Naive thymus-derived CD8-positive, alpha-beta T cell (primary cell): ENCODE measurements at places on chromosomes 4 and X. TPM values are rescaled to one million over a fixed set of nuclear protein-coding genes. Genes with fewer than 3 reads are reported as not detected.

- H3K27me3 ChIP-seq = no peaks in the 10 kb centered on the region
- H3K36me3 ChIP-seq = no peaks in the 10 kb centered on the region
- no peak for DNase-seq
- H3K4me3 ChIP-seq = no peak overlapping the region
- no peaks in the 10 kb centered on the region for H3K4me1 ChIP-seq
- no peak overlapping the region for H3K27ac ChIP-seq
These were observed 177.4 kb downstream of the PALLD start for GRCh38 chr4:168674077-168674747.

DNA sequence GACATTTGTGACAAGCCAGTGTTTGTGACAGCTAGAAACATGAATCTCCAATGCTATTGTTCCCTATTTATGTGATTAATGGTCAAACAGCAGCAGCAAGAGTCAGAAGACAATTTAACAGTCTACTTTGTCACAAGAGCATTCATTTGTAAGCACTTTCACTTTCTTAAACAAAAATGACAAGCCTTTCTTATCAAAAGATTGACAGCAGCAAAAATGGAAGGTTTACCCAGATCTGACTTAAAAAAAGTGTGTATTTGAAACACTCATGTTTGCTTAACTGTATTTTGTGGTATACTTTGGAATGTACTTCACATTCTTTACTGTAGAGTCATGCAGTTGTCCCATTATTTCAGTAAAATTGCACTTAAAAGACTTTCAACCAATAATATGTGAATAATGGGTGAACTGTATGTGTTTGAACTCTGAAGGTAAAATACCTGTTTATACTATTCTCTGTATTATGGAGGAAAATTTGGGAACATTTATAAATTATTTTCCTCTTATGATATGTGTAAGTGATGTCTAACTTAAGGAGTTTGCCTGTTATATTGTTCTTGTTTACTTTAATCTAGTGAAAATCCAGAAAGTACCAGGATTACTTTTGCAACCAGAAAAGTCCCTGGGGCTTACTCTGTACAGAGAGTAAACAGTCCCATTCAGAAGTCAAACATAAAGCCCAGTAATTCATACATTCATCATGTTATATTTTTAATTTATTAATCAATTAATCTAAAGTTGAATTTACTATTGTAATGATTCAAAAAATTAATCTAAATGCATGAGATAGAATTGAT, 314.9 kb upstream of the TRAM1L1 start:
- H3K4me3 ChIP-seq = no peak overlapping the region
- no peak overlapping the region for H3K27ac ChIP-seq
- no peaks in the 10 kb centered on the region for H3K36me3 ChIP-seq
- DNase-seq = no peak

DNA sequence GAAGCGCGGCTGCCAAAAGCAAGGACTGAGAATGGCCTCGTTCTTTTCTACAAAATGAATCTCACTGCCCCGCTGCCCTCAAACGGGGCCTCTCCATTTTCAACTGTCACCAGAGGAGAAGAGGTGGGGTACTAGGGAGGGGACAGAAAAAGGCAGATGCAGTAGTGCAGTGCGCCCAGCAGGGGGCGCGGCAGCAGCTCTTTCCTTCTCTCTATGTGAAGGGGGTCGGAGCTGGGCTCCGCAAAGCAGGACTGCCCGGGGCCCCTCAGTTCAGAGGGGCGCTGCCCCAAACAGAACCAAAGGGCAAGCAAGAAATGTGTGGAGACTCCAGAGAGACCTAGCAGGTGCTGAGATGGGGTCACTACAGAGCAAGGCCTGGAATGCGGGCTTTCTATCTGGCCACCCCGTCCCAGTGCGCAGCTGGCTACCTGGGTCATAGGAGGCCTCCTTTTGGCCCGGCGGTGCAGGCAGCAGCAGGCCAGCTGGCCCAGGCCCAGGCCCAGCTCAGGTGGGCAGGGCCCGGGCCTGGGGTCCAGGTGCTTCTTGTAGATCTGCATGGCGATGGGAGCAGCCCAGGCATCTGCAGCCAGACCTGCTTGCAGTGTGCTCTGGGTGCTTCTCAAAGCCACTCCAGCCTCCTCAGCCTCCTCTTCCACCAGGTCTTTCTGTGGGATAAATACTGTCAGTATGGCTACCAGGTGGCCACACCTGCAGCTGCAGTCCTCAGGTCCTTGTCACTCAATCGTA, 5.9 kb downstream of the IRAK1 start:
- peak; percentile 61 for DNase-seq
- H3K4me1 ChIP-seq = peaks cover 19% of the 10 kb centered on the region

DNA sequence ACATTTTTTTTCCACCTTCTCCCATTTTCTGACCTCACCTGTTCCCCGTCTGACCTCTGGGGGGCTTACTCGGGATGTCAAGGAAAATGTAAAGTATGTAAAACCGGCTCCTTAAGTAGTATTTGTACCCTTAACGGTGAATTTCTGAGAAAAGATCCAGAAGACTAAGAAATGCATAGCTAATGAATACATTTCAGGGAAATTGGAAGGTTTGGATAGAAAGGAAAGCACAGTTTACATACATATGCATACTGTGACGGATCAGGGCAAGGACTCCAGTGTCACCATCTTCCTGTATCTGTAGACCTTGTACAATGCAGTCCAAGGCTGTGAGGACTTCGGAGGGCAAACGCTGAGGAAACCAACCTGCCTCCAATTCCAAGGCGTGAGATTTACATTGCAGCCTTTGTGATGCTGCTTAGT, 2185.9 kb upstream of the TENM3 start:
- H3K27me3 ChIP-seq = peaks cover 28% of the 10 kb centered on the region
- DNase-seq = no peak
- H3K4me3 ChIP-seq = peak overlapping the region; percentile 59
- peaks cover 17% of the 10 kb centered on the region for H3K4me1 ChIP-seq
- no peak overlapping the region for H3K27ac ChIP-seq

DNA sequence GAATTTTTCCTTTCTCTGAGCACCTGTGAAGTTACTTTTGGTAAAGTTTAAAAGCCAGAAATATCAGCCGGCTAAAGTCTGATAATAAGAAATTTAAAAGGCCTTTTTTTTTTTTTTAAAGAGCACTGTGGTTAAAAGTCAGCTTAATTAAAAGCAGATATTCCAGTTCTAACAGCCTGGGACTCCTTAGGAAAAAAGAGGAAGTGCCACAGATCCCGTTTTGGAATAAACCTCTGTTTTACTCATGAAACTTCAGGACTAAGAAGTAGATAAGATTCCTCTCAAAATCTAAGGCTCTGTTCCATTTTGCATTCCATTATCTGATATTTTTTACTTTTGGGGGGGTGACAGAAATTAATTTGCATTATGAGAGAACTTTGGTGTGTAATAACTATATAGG, 37.8 kb downstream of the ABCB7 start:
- H3K27ac ChIP-seq = no peak overlapping the region
- H3K4me1 ChIP-seq = peaks cover 4% of the 10 kb centered on the region
- H3K27me3 ChIP-seq = no peaks in the 10 kb centered on the region
- DNase-seq = no peak
- H3K4me3 ChIP-seq = no peak overlapping the region

DNA sequence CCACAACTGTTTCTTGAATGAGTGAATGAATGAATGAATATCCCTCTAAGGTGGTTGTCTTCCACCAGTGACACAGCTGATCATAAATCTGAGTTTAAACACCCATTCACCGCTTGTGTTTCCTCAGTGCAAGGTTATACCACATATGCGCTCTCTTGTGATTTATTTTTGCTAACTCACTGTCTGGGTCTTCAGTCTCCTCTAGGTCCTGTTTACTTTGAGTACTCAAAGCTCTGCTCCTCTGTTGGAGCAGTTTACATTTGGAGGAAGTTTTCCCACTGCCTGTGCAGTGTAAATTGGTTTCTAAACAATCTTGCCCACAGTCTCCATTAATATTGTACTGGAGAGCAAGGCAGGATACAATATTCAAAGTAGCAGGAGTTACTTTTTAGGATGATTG, 212.6 kb upstream of the JADE1 start:
- peaks cover 19% of the 10 kb centered on the region for H3K36me3 ChIP-seq
- peaks cover 18% of the 10 kb centered on the region for H3K27me3 ChIP-seq
- no peaks in the 10 kb centered on the region for H3K4me1 ChIP-seq
- no peak for DNase-seq
- no peak overlapping the region for H3K27ac ChIP-seq
- H3K4me3 ChIP-seq = no peak overlapping the region

- H3K27ac ChIP-seq = no peak overlapping the region
- DNase-seq = no peak
- no peak overlapping the region for H3K4me3 ChIP-seq
- no peaks in the 10 kb centered on the region for H3K36me3 ChIP-seq
- no peaks in the 10 kb centered on the region for H3K4me1 ChIP-seq
These were observed 41.9 kb upstream of the SLC4A4 start for GRCh38 chr4:71296945-71297344.

DNA sequence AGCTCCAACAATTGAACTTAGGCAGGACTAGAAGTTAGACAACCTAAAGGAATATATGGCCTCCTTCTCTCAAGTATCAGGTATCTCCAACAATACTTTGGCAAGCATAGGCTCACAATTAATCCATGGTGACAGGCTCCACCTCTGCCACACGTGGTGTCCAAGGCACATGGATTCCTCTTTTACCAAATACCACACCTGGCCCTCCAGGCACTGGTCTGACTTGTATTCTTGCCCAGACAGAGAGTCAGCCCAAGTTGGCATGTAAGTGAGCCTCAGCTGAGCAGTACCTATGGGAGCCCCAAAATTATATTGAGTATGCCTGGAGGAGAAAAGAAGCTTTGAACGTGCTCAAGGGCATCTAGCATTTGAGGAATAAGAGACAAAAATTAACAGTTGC, 19.6 kb downstream of the SRPX2 start:
- H3K4me3 ChIP-seq = no peak overlapping the region
- H3K27me3 ChIP-seq = peaks cover 5% of the 10 kb centered on the region
- no peak overlapping the region for H3K27ac ChIP-seq
- no peaks in the 10 kb centered on the region for H3K36me3 ChIP-seq

- H3K4me1 ChIP-seq = peaks cover 2% of the 10 kb centered on the region
- no peak for DNase-seq
- peaks cover 3% of the 10 kb centered on the region for H3K36me3 ChIP-seq
- H3K27ac ChIP-seq = no peak overlapping the region
- H3K27me3 ChIP-seq = peaks cover 12% of the 10 kb centered on the region
These were observed 1.1 kb downstream of the PCDH19 start for GRCh38 chrX:100408713-100409609.

DNA sequence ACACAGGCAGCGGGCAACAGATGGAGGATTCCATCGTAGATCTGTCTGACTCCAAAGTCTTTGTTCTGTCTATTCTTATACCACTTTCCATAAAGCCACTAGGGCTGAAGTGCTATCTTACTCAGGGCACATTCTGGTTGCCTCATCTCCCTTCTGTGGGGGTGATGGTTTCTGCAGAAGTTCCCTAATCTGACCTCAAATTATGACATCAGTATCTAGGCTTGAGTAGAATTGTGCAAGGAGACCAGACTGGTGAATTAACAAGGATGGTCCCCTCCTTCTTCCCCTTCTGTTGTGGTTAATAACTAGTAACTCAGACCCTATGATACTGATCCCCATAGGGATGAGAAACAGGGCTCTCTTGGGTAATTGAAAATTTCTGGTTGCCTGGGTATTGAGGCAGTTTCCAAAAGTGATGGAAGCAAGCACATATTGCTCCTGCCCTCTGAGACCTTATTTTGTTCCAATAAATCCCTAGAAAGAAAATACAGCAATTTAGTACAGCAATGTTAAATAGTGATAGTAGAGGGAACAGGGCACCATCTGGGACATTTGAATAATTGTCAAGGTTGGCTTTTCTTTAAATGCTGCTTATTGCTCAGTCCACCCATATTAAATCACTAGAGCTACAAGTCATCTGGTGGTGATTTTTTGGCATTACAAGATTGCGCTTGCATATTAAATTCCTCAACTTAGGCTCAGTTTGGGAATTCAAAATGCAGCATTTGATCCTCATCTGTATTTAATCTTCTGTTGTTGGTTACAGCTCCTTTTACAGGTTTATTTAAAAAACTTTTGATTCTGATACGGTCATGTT, 57.3 kb upstream of the AP1S2 start:
- no peak for DNase-seq
- peaks cover 1% of the 10 kb centered on the region for H3K27me3 ChIP-seq
- H3K4me1 ChIP-seq = peaks cover 3% of the 10 kb centered on the region
- H3K4me3 ChIP-seq = no peak overlapping the region
- H3K36me3 ChIP-seq = no peaks in the 10 kb centered on the region
- H3K27ac ChIP-seq = no peak overlapping the region

DNA sequence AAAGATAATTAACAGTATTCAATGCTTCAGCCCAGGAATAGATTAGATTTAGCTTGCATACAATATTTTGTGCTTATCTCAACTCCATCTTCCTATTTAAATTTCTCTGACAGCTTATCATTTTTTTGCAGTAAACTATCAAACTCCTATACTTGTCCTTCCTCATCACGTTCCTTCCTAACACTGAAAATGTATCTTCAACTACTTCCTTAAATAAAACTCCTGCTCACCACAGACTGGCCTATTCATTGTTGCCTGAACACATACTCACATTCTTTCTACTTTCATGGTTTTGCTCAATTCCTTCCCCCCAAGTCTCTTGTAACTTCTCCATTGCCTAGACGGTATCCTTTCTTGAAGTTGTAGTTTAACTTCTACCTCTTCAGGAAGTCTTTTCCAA, 28.5 kb upstream of the PTPN13 start:
- H3K4me1 ChIP-seq = no peaks in the 10 kb centered on the region
- no peak for DNase-seq
- no peaks in the 10 kb centered on the region for H3K36me3 ChIP-seq
- H3K27ac ChIP-seq = no peak overlapping the region
- H3K4me3 ChIP-seq = no peak overlapping the region

DNA sequence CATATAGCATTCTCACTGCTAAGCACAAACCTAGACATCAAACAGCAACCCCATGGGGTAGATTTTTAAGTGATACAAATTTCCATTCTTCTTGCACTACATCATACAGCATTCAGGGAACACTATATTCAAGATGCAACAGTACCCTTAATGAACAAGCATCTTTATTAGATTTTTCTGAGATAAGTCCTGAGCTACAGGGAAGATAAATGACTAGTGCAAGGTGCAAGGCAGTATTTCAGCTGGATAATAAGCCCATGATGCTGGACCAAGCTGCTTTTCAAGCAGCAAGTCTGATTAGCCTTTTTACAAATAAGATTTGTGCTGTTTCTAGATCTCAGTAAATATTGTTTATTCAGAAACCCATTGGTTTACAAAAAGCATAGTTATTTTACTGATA, 192.6 kb upstream of the ATOH1 start:
- H3K36me3 ChIP-seq = no peaks in the 10 kb centered on the region
- no peak for DNase-seq
- H3K4me1 ChIP-seq = no peaks in the 10 kb centered on the region
- no peak overlapping the region for H3K4me3 ChIP-seq

GRCh38 chr4:85081196-85081595, 114.7 kb upstream of the WDFY3 start:
- no peak overlapping the region for H3K27ac ChIP-seq
- no peak overlapping the region for H3K4me3 ChIP-seq
- peaks cover 3% of the 10 kb centered on the region for H3K27me3 ChIP-seq
- no peaks in the 10 kb centered on the region for H3K36me3 ChIP-seq
- no peak for DNase-seq
- no peaks in the 10 kb centered on the region for H3K4me1 ChIP-seq

The MAGEA1 gene
- not detected for polyA plus RNA-seq

The LONRF3 gene
- polyA plus RNA-seq = 0.68 TPM

The FAM241A gene
- 2.8 TPM for polyA plus RNA-seq

The SFRP2 gene
- polyA plus RNA-seq = not detected

The KLHL5 gene
- polyA plus RNA-seq = 5.6 TPM

The SLITRK2 gene
- not detected for polyA plus RNA-seq

The NAT8L gene
- polyA plus RNA-seq = not detected

The FAM120C gene
- polyA plus RNA-seq = 6.9 TPM

The WDR44 gene
- polyA plus RNA-seq = 8.3 TPM
